ENCODE measurements at places on chromosomes 3 and 15. TPM values are rescaled to one million over a fixed set of nuclear protein-coding genes. Genes with fewer than 3 reads are reported as not detected.

- peak; percentile 3 for DNase-seq
Observed at GRCh38 chr15:62248277-62248984, 83.3 kb upstream of the C2CD4B start.

DNA sequence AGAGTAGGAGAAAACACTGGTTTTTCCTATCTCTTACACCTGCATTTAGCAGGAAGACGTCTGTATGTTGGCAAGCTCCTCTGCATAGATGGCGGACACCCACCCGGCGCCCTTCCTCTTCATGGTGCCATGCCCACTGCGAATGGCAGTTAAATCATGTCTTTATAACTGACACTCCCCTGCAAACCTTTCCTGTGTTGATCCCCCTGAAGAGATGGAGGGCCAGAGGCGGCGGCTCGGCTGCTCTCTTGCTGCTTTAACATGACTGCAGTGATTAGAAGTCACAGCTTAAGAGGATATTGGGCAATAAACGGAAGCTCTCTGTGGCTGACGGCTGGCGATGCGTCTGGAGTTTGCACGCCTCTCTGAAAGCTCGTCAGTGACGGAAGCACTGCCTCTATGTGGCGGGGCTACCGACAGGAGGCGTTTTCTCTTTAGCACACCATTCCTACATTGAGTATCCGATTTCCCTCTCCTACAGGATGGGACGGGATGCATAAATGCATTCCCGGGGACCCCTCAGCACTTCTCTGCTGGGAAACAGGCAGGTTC lies 25.5 kb upstream of the SNRPA1 start:
- DNase-seq, result peak; percentile 51

DNA sequence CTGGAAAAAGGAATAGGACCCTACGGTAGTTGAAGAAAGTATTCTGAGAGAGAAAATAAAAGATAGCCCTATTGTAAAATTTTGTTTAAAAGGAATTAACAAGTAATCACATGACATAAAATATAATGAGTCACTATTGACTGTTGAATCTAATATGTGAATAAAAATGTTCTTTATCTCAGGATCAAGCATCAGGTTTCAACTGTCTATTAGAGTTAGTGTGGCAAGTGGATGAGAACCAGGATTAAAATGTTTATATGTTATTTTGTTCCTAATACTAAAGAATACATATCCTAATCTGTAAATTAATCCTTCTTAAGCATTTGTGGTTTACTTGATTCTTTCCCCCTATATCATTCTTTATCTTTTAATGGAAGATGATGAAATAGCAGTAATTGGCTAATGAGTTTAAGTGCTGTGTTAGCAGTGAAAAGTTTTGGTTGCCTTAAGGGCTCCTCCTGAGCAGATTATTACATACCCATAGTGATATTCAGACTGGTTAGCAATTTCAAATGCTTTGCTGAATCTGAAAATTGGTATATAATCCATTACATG lies 101.8 kb upstream of the BCHE start:
- DNase-seq, result no peak

- DNase-seq, result peak; percentile 92
Observed at GRCh38 chr3:55165278-55165677, 237.4 kb upstream of the LRTM1 start.

DNA sequence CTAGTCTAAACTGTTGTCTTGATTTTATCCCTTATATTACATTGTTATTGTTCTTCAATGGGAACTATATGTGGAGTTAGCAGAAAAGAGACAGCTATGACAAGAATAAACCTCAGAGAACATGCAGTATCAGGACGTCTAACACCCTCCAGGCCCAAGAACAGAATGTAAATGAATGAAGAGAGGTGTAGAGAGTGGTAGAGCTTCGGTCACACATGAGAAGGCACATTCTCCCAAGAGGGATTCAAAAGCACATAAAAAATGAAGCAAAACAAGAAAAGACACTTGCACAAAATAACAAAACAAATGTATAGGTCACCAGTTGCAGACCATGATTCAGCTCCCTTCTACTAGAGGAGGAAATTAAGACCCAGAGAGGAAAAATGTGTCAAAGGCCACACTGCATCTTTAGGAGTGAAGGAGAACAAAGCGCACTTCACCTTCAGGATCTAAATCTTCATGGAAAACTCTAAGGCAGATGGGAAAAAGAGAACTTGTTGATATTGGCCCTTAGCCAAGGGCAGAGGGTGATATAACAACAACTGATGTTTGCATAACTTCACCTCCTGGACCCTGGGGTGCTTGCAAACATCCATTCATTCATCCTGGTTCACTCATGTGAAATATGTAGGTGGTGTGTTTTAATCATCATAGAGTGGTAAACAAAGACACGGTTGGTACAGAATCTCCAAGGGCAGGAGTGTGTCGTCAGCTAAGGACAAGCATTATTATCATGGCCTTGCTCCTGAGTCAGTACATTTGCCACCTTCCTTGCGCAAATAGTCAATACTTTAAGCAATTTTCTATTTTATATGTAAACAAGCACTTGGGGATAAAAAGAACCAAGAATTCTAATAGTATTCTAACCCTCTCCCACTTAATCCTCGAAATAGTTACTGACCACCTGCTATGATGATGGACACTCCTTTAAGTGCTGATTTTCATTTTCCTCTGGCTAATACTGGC lies 8.8 kb downstream of the NEK10 start:
- DNase-seq, result peak; percentile 44

Gene FBLN2
- 10.8 TPM for total RNA-seq

DNA sequence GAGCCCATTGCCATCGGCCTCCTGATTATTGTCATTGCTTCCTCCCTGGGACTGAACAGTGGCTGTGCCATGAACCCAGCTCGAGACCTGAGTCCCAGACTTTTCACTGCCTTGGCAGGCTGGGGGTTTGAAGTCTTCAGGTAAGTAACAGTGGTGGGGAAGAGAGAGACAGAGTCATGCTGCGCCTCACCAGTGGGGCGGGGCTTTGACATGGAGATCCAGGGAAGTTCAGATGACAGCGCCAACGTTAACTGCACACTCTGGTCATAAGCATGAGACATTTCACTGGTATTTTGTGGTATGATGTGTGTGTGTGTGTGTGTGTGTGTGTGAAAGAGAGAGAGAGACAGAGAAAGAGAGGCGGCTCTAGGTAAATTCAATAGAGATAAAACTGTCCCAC lies 41.0 kb downstream of the AQP9 start:
- DNase-seq, result peak; percentile 11

DNA sequence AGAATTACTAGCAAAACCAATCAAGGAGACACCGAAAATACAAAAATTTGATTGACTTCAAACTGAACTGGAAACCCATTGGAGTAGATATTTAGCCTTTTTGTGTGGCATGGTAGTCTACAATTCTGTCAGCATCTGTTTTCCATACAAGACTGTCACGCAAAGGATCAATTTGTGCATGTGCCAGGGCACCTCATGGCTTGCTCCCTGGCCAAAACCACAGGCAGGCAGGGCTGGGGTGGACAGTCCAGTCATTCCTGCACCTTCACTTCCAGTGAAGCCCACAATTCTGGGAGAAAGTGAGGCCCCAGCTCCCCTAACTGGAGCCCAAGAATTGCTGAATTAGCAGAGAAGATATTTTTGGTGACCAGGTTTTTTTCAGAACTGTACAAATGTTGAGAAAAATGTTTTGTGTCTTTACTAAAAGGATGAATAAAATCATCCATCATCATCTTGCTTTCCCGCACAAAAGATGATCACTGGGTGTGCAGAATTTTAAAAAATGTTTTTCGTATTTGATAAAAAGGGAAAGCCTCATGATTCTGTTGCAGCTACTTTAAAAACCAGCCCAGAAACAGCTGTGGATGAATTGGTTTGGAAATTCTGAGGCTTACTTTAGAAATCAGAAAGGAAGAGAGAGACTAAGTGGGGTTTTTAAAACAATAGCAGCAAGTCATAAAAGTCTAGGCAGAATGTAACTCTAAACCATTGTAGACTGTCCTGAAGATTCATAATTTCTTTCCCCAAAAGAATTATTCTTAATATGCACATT lies 86.4 kb downstream of the PCCB start:
- DNase-seq, result peak; percentile 32

DNA sequence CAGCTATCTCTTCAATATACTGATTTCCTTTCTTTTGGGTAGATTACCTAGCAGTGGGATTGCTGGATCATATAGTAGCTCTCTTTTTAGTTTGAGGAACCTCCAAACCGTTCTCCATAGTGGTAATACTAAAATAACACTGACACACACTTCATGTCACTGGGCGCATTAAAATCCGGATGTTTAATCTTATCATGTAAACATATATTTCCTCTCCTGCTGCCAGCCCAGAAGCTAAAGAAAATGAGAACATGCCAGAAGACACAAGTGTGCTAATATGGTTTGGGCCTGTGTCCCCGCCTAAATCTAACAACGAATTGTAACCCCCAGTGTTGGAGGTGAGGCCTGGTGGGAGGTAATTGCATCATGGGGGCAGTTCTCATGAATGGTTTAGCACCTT lies 23.6 kb upstream of the KCNMB2 start:
- no peak for DNase-seq

DNA sequence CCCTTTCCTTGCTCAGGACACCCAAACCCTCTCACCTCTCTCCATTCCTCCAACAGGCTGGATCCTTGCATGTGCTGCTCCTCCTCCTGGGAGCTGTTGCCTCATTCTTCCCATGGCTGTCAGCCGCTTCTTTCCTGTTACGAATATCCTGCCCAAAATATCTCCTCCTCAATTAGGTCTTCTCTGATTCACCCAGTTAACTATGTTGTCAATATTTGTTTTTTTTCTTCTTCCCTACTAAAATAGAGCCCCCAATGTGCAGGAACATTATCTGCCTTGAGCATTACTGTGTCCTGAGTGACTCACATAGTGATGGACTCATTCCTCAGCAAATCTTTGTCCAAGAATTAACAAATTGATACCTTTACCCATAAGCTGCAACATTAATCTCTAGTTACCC lies 357.2 kb downstream of the CLSTN2 start:
- DNase-seq, result no peak

DNA sequence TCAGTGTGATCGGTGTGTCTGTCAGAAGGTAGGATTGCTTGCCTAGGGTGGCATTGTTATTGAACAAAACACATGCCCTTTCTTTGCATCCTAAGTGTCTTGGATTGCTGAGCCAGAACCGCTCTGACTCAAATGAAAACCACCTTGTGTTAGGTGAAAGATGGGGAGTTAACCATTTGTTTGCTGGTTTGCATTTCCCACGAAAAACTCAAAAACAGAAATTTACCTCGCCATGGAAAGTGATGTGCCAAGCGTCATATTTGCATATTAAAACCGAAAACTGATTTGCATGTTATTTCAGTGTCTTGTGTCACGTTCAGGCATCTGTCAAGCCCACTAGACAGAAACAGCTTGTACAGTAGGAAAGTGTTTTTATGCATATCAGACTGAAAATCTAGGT lies 474.6 kb upstream of the TPRG1 start:
- no peak for DNase-seq

- DNase-seq, result peak; percentile 55
Observed at GRCh38 chr3:142987080-142987700, 14.2 kb upstream of the U2SURP start.

DNA sequence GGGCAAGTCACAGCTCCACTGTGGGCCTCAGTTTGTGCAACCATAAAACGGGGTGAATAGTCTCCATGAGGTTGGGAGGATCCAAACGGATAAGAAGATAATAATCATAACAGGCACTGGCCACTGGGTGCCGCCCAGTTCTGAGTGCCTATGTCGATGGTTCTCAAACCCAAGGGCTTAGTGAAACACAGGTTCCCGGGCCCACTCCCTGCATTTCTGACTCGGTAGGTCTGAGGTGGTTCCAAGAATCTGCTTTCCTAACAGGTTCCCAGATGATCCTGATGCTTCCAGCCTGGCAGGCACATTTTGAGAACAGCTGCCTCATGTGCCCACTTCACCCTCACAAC lies 21.2 kb downstream of the ALS2CL start:
- no peak for DNase-seq

Gene XYLB
- 2.5 TPM for total RNA-seq

DNA sequence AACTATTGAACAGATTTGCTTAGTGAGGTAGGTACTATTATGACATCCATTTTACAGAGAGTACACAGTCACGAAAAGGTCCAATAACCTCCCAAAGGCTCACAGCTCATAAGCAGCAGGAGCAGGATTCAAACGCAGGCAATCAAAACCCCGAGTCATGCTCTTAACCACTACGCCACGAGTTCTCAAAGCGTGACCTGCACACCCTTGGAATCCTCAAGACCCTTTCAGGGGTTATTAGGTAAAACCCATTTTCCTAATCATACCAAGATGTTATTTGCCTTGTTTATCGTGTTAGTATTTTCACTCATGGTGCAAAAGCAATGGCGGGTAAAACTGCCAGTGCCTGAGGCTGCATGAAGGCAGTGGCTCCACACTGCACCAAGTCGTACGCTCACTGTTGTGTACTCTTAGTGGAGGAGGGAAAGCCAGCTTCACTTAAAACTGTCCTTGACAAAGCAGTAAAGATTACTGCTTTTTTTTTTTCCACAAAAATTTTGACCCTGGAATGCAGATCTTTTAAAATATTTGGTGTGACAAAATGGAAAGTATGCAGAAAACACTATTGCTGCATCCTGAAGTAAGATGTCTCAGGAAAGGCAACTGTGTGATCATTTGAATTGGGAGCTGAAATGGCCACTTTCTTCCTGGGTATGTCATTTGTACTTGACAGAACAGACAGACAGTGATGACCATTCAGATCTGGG lies 96.1 kb downstream of the IGF2BP2 start:
- DNase-seq, result no peak

Gene STAB1
- total RNA-seq, result not detected

- DNase-seq, result peak; percentile 98
Observed at GRCh38 chr3:54882129-54882833, 45.6 kb downstream of the LRTM1 start.

DNA sequence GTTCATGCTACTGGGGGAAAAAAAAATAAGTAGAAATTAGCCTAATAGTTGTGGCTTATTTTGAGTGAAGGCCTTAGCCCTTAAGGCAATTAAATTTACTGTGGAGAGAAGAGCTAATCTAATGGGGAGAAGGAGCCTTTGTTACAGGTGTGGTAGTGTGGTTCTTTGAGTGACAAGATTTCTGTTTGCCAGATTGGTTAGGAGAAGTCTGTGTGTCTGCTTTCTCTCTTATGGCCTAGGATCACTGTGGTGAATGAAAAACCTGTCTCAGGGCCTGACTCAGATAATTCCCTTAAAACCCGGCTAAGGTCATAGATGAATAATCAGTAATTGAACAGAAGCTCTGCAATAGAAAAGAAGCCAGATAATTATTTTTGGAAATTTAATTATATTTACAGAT lies 27.0 kb downstream of the OPA1 start:
- no peak for DNase-seq

Gene MELTF
- 0.28 TPM for total RNA-seq

DNA sequence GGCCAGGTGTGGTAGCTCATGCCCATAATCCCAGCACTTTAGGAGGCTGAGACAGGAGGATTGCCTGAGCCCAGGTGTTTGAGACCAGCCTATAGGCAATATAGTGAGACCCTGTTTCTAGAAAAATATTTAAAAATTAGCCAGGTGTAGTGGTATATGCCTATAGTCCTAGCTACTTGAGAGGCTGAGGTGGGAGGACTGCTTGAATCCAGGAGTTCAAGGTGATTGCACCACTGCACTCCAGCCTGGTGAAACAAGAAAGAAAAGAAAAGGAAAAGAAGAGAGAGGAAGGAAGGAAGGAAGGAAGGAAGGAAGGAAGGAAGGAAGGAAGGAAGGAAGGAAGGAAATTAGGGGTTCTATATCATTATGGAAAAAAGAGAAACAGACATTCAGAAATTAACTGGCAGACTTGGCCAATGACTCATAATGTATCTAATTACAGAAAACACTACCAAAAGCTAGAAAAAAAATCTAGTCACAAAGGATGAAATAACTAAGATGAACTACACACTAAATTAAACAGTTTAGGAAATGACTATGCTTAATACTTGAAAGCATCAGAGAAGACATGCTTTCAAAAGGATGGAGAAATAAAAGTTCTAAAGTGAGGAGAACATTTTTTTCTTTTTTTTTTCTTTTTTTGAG lies 45.4 kb upstream of the TERB2 start:
- DNase-seq, result no peak

All from IMR-90 (cell line).